Stimulated activated CD8-positive, alpha-beta memory T cell treated with anti-CD3 and anti-CD28 coated beads, Interleukin-2, amount 100 ng/mL, for 1 hour (primary cell): ENCODE measurements at places on chromosomes 3 and 15.

- DNase-seq = no peak
Observed at GRCh38 chr3:137295336-137295735, 337.6 kb downstream of the IL20RB start.

DNA sequence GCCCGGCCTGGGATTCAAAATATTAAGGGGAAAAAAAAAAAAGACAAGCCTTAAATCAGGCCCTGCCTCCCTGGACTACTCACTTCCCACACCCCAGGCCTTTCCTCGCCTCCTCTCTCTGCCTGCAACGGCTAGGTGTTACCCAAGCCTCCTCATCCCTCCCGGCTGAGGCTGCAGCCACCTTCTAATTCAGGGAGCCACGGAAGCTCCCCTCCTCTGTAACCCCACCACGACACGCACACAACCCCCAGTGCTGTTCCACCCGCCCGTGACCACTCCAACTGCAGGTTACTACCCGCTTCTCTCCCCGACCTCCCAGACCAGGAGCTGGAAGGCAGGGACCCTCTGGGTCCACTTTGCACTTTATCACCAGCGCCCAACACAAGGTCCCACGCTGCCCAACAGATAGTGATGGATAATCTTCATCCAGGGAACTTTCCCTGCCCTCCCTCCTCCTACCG is 936 bp downstream of the KIF7 start:
- no peak for DNase-seq

DNA sequence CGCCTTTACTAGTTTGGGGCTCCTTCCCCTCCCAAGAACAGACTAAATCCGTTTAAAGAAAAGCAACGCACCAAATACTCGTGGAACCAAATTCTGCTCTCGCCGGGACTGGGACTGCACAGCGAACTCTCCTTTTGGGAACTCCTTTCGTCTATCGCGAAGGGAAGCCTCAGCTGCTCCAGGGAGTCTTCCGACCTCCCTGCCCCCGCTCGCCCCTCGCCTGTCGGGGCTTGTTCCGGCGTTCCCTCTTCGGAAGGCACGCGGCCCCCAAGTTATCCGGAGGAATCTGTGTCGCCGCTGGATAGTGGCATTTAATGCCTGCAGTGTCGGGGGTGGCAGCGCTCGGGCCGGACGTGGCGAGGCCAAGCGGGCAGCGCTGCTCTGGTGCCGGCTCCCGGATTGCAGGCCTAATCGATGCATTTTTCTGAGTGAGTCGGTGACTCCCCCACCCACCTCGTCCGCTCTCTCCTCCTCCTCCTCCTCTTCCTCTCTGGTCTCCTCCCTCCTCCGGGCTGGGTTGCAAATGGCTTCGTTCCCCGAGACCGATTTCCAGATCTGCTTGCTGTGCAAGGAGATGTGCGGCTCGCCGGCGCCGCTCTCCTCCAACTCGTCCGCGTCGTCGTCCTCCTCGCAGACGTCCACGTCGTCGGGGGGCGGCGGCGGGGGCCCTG is at the start of gene TRIM71:
Gene TRIM71, plus strand, starts transcription at position 440 of the 671 bp plus-strand sequence. Its CDS starts 84 bp downstream, at position 524.
- no peak for DNase-seq

DNA sequence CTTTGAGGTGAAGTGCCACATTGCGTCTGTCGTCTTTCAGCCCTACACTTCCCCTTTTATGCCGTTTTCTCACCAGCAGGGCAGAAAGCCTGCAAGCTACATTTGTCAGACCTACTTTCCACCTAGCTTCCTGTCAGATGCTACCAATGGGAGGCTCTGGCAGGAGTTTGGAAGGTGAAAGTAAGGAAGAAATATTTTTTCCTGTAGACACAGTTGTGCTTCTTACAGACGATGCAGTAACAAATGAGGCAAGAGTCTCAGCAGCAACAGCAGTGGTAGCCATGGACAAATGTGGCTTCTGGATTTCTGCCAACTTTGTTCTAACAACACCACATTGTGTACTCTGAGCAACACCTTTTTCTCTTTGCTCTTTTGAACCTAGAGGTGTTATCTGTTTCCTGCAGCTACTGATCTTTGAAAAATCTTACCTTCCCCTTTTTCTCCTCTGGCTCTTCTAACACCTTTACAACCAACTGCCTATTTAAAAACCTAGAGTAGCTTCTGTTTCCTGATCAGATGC is 70.6 kb upstream of the STT3B start:
- no peak for DNase-seq

GRCh38 chr15:64046421-64047153 is at the start of gene DAPK2:
Gene DAPK2, minus strand, starts transcription at chr15:64046485. Its CDS starts 6,224 bp downstream, at chr15:64040261.
- peak; percentile 45 for DNase-seq

GRCh38 chr3:121529308-121529707 is 16.5 kb downstream of the POLQ start:
- DNase-seq = no peak

DNA sequence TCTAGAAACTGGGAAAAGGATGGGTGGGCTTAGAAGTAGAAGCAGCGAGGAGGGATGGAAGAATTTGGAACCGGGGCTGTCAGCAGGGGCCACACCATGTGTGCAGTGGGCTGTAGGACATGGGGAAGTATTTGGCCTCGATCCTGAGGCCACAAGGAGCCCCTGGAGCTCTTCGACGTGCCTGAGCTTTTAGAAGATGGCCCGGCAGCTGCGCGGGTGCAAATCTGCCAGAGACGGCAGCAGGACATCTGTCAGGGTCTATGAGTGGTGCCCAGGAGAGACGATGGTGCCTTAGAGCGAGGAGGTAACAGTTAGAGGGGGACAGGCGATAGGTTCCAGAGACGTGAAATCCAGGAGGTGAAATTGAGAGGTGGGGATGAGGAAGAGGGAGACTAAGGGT is 321.1 kb downstream of the UACA start:
- DNase-seq = no peak
